ENCODE measurements at places on chromosomes 1 and 21.
A peak's percentile ranks its signal among the peaks of the same experiment; 100 is the strongest.

- DNase-seq = no peak
Measured at GRCh38 chr1:44701141-44701573, 26.6 kb downstream of the ARMH1 start.

DNA sequence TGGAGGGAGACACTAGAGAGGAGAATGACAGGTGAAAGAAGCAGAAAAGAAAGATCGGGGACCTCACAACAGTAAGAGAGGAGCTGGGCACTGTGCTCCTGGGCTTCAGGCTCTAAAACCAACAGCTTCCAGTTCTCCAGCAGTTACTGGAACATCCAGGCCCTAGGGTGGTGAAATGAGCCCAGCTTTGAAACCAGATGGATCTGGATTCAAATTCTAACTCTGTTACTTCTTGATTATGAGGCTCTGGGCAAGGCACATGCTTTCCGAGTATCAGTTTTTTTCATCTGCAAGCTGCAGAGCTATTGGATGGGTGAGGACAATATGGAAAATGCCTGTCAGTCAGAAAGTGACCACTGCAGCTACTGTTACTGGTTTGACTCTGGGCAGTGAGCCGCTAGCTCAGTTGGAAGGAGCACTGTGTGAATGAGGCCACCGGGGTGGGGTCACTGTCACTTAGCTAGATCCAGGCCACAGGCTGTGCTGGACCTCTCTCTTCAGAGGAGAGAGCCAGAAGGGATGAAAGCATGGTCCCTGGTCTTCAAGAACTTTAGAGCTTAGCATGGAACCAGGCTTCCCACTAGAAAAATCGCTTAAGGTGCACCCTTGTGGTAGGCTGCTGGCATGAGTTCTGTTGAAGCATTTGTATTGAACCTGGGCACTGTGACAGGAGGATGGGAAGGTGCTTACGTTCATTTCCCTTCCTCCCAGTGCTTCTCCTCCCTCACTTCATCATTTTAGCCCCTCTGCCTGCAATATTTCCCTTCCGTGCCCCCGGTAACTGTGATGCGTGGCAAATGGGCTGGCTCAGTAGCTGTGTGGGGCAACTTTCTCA, 12.2 kb downstream of the PLEKHO1 start:
- DNase-seq = peak; percentile 38

GRCh38 chr1:54027848-54028247, 9.9 kb upstream of the LDLRAD1 start:
- no peak for DNase-seq

DNA sequence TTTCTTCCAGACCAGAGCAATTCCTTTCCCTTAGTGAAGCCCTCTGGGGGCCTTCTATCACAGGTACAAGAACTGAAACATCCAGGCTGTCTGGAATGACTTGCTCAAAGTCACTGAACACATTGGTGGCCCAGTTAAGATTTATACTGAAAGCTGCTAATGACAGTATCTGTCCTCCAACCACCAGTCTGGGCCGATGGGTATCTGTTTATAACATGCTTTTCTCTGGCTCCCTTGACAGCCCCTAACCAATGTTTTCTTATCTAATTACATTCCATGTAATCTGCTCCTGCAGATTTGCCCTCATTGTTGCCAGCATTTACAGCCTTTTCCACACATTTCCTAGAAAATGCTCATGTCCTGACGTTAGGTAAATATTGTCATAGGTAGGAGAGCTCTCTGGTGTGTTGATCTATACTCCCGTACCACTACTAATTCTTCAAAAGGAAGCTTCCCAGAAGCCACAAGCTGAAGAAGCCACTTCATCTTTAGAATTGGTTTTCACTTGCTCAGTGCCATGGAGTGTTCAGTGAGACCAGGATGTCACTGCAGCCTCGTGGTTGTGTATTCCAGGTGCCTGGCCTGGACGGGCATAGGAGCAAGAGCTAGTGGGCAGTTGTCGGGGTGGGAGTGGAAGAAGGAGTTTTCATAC, 163.9 kb downstream of the TSEN15 start:
- no peak for DNase-seq

- DNase-seq = peak; percentile 7
Measured at GRCh38 chr1:197268012-197268411, at the start of gene CRB1. Gene CRB1, plus strand, starts transcription at chr1:197268252. Its CDS starts 161 bp downstream, at chr1:197268413.

- DNase-seq = no peak
Measured at GRCh38 chr1:198701250-198701649, 62.4 kb downstream of the PTPRC start.

DNA sequence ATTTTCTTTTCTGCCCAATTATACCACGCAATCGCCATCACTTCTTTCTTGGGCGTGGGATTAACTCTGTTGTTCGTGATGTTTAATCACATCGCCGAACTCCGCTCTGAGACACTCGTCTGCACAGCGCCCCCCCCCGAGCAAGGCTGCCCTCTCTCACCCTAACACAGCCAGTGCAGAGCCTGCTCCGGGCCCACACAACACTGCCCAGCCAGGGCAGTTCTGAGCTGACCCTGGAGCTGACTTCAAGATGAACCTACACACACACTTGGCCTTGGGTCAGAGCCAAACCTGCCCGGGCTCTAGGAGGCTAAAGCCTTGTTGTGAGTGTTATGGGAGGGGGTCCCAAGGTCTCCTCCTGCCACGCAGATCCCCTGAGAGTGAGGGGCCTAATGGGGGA, 64.6 kb upstream of the LRP8 start:
- no peak for DNase-seq

DNA sequence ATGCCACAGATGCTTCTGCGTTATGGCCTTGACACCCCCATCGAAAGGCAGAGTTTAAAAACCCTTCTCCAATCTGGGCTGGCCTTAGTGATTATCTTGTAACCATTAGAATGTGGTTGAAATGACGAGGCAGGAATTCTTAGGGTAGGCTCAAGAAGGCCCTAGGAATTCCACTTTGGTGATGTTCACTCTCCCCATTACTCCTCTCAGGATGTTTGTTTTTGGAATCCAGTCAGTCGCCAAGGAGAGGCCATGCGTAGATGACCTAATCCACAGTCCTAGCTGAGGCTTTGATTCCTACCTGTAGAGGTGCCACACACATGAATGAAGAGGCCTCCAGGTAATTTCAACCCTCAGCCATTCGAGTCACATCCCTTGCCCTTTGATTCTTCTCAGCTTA, 318.2 kb downstream of the NEGR1 start:
- DNase-seq = no peak

- no peak for DNase-seq
Measured at GRCh38 chr1:117682372-117682771, 76.5 kb downstream of the TENT5C start.

- DNase-seq = no peak
Measured at GRCh38 chr1:172401892-172402291, 18.6 kb upstream of the C1orf105 start.

DNA sequence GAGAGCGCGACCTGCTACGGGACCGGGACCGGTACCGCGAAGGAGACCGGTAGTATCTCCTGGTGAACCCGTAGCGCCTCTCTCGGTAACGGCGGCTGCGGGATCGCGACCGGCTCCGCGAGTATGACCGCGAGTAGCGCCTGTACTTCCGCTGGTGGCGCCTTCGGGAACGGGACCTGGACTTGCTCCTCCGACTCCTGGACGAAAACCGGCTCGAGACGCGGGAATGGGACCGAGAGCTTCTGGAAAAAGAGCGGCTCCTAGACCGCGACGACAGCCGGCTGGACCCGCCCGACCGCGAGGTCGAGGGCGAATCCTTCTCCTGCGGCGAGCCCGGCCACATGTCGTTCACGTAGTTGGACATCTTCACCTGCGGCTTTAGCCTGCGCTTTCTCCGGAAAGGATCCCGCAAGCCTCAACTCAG, 642 bp downstream of the RSRP1 start:
- DNase-seq = peak; percentile 34

DNA sequence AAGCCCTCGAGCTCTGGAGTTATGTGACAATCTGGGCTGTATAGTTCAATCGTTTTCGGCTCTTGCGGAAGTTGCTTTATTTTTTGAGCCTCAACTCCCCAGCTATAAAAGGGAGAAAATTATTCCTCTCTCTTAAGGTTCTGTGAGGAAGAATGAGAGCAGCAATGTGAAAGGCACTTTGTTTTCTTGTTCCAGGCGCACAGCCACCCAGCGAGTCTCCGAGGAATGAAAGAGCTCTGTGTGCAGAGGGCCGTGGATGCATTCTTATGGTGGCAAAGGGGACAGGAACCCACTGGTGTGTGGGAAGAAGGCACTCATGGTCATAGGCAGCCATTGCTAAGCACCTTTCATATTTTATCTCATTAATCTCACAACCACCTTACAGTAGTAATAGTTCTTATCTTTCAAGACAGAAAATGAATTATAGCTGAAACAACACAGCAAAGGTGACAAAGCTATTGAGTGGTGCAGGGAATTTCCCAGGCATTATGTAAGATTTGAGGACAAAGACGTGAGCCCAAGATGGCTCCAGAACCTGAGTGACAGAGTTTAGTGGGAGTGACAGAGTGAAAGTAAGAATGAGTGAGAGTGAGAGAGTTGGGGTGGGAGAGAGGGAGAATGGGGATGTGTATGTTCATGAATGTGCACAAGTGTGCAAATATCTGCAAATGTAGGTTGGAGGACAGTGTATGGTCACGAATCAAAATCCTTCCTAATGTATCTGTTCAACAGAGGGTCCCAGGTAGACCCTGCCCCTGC, 9.4 kb downstream of the CYP2J2 start:
- no peak for DNase-seq

- DNase-seq = peak; percentile 31
Measured at GRCh38 chr1:151309811-151310323, 17.3 kb downstream of the PI4KB start.

DNA sequence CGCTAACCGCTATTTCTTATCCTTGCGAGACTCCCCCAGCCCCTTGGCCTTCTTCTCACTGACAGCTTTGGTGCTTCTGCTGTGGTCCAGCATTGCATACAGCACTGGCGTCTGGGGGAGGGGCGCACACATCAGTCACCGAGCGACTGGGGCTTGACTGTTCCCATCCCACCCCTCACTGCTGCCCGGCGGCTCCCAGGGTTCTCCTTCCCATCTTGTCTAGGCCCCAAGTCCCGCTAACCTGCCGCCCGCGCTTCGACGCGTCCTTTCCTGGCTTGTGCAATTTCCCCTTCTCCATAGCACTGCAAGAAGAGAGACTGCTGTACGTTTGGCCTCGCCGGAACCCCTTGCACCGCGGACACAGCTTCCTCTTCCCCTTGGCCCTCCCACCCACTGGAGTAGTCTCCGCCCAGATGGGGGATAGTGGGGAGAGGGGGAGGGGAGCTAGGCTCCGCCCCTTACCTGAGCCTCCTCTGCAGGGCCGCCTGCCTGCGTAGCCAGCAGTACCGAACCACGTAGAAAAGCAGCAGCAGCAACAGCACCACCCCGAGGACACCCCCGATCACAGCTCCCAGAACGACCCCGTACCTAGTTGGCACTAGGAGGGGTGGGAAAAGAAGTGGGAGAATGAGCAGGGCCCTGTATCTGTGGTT, 3.8 kb downstream of the MPZ start:
- peak; percentile 56 for DNase-seq

GRCh38 chr1:186306533-186306932, 68.5 kb downstream of the TPR start:
- no peak for DNase-seq

- DNase-seq = no peak
Measured at GRCh38 chr1:172431204-172431603, 10.7 kb downstream of the C1orf105 start.

All from EH (cell line).